ENCODE measurements at places on chromosomes 1 and 21.
A peak's percentile ranks its signal among the peaks of the same experiment; 100 is the strongest.

- no peak for DNase-seq
Measured at GRCh38 chr21:36079010-36079649, 9.3 kb downstream of the CBR1 start.

DNA sequence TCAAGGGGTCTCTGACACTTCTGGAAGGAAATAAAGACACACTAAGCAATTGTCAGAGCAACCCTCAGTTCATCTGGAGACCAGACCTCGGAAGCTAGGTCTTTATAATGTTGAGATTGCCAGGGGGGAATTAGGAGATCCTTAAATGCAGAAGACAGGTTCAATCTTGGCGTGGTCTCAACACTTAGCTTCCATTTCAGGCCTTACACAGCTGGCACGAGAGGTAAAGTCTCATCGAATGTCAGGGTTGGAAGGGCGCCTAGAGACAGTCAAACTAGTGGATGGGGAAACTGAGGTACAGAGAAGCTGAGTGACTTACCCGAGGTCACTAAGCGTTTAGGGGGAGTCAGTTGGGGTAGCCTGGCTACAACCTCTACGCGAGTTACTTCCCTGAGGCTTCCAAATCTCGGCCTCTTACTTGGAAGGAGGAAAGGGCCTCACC lies 562 bp upstream of the EPB41 start:
- no peak for DNase-seq

GRCh38 chr1:6672558-6672957 lies 29.1 kb downstream of the DNAJC11 start:
- DNase-seq = no peak

DNA sequence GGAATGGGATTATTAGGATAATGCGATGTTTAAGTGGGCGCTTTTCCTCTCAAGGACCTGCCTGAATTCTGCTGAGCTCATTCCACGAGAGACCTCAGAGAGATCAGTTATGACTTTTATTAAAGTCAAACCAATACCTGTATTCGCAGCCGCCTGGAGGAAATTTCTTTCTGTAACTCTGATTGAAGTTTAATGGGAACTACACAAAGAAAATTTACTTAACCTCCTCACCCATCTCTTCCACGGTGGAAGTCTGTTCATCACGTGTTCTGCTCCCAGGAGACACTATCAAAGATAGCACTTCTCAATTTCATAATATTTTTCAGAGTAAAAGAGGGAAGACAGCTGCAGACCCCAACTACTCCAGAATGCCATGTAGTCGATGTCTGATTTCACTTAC lies 334.7 kb upstream of the POU3F1 start:
- no peak for DNase-seq

- no peak for DNase-seq
Measured at GRCh38 chr1:110643879-110644472, 30.8 kb downstream of the KCNA3 start.

DNA sequence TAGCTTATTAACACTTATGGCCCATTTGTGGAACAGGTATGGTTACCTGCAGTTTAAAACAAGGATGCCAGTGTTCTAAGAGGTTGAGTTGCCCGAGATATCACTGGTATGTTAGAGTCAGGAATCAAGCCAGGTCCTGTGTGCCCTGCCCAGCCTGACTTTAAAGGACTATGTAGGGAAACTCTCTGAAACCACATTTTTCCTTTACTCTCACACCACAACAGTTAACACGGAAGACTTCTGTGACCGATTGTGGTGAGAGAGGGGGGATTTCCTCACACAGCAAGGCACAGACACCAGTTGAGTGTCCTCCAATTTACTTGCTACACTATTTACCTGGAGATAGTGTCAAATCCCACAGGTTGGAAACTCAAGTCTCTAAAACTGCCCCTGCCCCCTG lies 47.8 kb downstream of the UCK2 start:
- no peak for DNase-seq

DNA sequence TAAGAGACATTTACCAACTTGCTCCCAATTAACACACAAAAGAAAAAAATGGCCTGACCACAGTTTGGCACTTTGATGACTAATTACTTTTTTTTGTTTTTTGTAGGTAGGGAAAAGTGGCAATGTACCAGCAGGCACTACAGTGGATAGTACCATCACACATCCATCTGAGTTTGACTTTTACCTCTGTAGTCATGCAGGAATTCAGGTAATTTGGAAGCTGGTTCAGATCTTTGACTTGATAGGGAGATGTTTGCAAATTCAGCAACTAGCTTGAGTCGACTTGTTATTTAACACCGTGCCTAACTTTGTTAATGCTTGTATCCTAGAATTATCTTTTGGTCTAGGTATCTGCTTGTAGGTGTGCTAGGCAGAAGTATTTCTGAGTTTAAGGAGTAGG lies 33.0 kb upstream of the AGO1 start:
- DNase-seq = no peak

GRCh38 chr21:43626390-43626789 lies 32.9 kb downstream of the HSF2BP start:
- DNase-seq = no peak

GRCh38 chr1:3618881-3619671 lies 5.7 kb upstream of the TPRG1L start:
- peak; percentile 51 for DNase-seq

DNA sequence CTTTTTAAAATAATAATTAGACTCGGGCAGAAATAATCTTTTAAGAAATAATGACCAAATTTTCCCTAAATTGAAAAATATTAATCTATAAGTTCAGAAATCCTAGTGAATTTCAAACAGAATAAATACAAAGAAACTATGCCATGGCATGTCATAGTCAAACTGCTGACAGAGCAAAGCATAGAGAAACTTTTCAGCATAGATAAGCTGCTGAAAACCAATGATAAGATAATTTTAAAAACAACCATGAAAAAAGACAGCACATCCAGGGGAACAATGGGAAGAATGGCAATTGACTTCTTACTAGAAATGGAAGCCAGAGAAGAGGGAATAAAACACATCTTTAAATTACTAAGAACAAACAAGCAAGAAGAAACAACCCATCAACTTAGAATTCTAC lies 19.8 kb downstream of the CD1D start:
- no peak for DNase-seq

- no peak for DNase-seq
Measured at GRCh38 chr1:231232870-231233734, 7.9 kb upstream of the GNPAT start.

- DNase-seq = no peak
Measured at GRCh38 chr21:18614303-18614702, 210.7 kb upstream of the TMPRSS15 start.

DNA sequence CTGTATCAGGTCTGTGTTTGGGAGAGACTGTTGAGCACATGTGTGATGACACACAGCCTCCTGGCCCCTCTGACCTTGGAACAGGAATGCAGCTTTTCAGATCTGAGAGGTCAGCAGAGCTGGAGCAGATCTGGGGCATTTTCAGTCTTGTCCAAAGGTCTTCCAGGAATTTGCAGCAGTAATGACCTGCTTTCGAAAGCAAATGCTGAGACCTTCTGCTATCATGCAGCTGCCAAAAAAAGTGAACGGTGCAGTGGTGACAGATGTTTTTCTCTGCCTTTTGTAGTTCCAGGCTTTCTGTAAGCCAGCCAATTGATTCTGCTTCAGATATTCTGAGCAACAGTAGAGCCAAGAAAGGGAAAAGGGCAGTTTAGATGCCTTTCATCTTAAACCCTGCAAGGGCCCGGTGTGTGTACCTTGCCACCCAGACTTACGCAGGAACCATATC lies 137.8 kb upstream of the COA6 start:
- DNase-seq = no peak

GRCh38 chr1:115717541-115717940 lies 51.0 kb downstream of the CASQ2 start:
- DNase-seq = no peak

DNA sequence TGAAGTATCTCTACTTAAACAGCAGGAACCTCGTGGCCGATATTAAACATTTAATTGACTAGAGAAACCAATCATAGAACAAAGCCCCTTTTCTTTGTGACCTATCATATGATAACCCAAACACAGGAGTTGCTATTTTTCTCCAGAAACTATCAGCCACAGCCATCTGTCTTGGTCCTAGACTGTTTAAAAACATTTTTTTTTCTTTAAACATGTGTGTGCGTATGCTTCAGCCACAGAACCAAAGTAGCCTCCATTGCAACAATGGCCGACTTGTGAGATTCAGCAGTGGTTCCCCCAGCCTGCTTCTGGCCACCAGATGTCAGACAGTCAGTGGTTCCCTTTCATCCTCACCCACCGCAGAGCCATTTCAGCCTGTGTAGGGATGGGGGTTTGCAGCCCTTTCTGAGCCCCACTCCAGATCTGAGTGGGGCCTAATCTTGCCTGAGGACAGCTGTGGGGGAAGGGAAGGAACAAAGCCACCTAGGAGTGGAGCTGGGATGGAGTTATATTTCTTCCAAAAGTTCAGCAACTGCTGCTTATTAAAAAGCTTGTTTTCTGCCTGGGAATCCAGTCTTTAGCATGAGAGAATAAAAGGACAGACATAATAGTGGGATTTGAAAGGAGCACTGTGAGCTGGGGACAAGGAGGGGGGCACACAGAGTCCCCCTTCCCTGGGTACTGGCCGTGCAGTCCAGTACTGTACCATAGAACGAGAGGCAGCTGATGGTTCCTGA lies 11.7 kb upstream of the IGSF3 start:
- no peak for DNase-seq

GRCh38 chr1:50027794-50028193 lies 4.0 kb upstream of the AGBL4 start:
- no peak for DNase-seq

GRCh38 chr1:115277276-115277675 lies 60.8 kb downstream of the NGF start:
- DNase-seq = peak; percentile 72

DNA sequence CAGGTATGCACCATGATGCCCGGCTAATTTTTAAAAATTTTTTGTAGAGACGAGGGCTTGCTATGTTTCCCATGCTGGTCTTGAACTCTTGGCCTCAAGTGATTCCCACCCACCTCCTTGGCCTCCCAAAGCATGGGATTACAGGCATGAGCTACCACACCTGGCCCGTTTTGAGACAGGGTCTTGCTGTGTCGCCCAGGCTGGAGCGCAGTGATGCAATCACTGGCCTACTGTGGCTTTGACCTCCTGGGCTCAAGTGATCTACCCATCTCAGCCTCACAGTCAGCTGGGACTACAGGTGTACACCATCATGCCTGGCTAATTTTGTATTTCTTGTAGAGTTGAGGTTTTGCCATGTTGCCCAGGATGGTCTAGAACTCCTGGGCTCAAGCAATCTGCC lies 7.5 kb upstream of the SH3D21 start:
- DNase-seq = no peak

- DNase-seq = peak; percentile 82
Measured at GRCh38 chr1:44721485-44722361, 9.2 kb downstream of the RNU5D-1 start.

DNA sequence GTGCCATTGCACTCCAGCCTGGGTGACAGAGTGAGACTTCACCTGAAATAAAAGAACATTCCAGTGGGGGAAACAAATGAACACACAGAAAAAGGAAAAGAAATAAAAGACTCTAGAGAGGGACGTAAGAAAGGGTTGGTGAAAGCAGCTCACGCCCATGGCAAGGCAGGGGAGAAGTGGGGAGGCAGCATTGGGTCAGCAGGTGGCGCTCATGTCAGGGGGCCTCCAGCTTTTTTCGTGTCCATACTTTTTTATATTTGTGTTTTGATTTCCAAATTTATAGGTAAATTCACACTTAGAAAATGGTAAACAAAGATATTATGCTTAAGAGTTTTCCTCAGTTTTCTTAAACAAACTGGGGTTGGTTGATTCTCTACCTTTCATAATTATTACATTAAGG lies 45.5 kb downstream of the VPS13D start:
- no peak for DNase-seq

GRCh38 chr1:55195521-55196233 lies 19.5 kb downstream of the USP24 start:
- no peak for DNase-seq

- DNase-seq = no peak
Measured at GRCh38 chr1:94334764-94335163, 83.4 kb upstream of the ABCD3 start.

- DNase-seq = no peak
Measured at GRCh38 chr1:156124557-156125483, 10.3 kb downstream of the LMNA start.

- DNase-seq = no peak
Measured at GRCh38 chr21:29018540-29018939, 609 bp downstream of the RWDD2B start.

- DNase-seq = no peak
Measured at GRCh38 chr1:33716976-33717688, 146.7 kb upstream of the HMGB4 start.

GRCh38 chr1:172185211-172185610 lies 235.3 kb upstream of the C1orf105 start:
- no peak for DNase-seq

DNA sequence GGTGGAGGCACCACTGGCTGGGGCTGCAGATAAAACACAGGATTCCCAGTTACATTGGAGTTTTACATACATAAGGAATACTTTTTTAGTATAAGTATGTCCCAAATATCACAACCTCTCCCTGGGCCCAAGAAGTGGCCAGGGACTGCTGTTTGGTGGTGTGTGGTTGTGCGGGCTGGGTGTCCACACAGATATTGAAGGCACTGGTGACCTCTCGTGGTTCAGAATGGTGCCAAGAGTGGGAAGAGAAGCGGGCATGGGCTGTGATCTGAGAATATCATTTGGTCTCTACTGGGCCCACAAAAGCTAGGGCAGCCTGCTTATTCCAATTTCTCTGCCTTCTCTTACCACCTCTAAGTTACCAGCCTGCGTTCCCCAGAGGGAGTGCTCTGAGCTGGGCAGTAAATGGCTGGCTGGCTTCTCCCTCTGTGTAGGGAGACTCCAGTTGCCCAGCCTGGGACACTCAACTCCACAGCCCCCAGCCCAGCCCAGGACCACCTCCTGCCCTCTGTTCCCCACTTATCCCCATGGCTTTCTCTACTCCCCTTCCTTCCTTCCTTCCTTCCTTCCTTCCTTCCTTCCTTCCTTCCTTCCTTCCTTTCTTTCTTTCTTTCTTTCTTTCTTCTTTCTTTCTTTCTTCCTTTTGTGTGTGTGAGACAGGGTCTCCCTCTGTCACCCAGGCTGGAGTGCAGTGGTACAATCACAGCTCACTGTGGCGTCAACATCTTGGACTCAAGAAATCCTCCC lies 42.8 kb upstream of the RD3 start:
- DNase-seq = no peak

DNA sequence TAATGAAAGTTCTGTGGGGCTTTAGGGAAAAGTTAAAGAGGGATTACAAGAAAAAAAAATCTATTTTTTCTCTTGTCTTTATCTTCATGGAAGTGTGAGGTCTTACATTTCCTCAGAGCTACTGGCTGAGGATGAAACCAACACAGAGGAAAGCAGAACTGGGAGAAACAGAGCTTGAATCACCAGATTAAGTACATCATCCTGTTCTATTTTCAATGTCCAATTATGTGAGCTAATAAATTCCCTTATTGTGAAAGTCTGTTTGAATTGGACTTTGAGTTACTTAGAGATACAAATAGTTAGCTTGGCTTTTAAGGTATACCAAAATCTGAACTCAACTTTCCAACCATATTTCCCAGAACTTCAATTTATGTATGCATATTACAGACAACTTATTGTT lies 69.2 kb downstream of the LPGAT1 start:
- DNase-seq = no peak

DNA sequence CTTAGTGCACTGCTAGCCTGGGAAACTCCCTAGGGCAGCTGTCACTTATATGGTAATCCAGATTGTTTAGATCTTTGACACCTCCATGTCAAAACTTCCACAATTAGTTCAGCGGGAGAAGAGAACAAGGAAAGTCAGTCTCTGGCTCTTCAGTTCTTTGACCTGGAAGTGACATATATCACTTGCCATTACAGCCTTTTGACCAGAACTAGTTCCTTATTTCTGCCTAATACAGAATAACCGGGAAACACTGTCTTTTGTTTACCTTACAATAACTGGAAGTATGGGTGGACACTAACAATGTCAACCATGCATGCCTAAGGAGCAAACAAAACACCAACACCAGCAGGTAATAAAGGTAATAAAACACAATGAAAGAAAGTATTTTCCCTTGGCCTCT lies 68.3 kb downstream of the C4BPA start:
- no peak for DNase-seq
